ENCODE measurements at places on chromosomes 5 and 9.

DNA sequence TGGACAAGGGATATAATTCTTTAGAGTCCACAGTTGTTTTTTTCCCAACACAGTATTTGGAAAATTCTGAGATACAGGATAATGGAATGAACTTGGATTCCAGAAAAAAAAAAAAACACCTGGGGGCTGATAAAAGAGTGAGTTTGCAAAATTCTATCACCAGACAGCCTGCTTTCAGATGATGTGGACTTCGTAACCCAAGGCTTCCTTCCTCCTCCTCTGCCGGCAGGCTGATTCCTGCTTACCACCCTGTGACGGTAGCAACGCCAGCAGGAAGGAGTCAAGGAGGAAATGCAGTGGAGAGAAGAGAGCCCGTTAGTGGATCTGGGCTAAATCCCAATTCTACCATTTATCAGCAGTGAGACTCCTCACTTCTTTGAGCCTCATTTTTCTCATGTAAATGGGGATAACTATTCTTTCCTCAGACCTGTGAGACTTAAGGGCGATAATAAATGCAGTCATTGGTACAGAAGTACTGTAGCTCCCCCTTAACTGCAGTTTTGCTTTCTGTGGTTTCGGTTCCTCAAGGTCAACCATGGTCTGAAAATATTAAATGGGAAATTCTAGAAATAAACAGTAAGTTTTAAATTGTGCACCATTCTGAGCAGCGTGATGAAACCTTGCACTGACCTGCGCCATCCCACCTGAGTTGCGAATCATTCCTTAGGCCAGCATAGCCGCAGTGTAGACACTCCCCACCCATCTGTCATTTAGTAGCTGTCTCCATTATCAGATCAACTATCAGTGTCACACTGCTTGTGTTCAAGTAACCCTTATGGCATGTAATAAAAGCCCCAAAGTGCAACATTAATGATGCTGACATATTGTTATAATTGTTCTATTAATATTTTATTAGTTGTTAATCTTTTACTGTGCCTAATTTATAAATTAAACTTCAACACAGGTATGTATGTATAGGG, 71.4 kb downstream of the DCP2 start:
- no peak for DNase-seq

GRCh38 chr5:73735032-73735734, 109.2 kb downstream of the ARHGEF28 start:
- no peak for DNase-seq

GRCh38 chr9:26013199-26013598, 335.0 kb upstream of the TUSC1 start:
- no peak for DNase-seq

DNA sequence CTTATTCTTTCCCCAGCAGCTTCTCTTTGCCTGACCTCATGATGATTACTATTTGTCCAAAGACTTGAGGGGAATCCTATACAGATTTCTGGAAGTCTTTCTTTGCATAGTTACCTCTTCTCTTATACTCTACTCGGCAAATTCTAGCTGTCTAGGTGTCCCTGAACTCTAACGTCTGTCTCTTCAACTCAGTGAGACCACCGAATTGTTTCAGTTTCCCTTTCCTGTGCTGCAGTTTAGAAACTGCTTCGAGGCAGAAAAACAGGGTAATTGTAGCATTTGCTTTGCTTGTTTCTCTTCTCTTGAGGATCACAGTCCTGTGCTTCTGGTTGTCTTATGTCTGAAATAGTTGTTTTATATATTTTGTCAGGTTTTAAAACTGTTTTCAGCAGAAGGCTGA, 14.8 kb downstream of the LVRN start:
- DNase-seq: no peak

- peak; percentile 89 for DNase-seq
Measured at GRCh38 chr5:128201065-128201926, 117.7 kb downstream of the SLC12A2 start.

DNA sequence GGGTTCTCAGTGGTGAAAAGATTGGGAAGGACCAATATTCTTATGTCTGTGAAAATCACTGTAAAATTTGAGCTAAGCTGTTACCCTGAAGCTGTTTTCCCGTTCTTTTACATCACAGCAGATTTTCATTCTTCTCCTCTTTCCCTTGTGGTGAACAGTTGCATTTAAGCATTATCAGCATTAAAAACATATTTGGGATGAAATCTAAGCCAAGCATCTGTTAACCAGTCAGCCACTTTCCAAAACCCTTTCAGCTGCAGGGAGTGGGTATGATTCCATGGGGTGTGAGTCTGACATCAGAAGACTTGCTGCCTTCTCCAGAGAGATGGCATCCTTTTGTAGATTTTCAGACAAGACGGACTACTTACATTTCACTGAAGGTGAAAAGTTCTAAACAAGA, 97.2 kb downstream of the TRIO start:
- no peak for DNase-seq

- no peak for DNase-seq
Measured at GRCh38 chr9:23590276-23591000, 235.6 kb downstream of the ELAVL2 start.

GRCh38 chr5:172896465-172896864, 62.4 kb downstream of the ERGIC1 start:
- DNase-seq: no peak

GRCh38 chr9:92527832-92528521, 7.8 kb downstream of the ECM2 start:
- no peak for DNase-seq

DNA sequence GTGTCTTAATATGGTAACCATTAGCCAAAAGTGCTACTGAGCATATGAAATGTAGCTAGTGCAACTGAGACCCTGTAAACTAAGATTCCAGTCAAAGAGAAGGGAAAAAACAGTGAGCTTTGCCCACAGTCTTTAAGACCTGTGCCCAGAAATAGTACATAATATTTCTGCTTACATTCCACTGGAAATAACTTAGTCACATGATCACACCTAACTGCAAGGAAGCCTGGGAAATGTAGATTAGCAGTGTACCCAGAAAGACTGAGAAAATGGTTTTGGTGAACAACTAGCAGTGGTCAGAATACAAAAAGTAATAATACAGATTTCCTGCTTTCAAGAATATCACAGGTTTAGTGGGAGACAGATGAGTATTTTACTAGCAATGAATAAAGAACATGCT, 2.5 kb upstream of the CPLANE1 start:
- no peak for DNase-seq

DNA sequence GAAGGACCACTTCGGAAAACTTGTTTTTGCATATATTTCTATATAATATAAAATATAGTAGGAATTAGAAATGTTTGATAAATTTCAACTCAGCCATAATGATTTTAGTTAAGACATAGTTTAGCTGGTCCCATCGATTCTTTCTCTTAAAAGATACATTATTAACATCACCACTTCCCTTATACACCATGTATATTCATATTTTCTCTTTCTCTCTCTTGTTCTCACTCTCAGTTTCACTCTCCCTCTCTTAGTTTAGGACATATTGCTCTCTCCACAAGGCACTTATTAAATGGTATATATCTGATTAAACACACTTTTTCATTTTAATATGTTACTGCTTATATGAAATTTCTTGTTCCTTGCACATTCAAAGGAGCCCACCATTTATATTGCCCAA, 90.1 kb upstream of the RASEF start:
- DNase-seq: no peak

GRCh38 chr9:124286292-124286931, 28.7 kb downstream of the NEK6 start:
- DNase-seq: no peak

Data from iPS-NIHi11 (cell line).